Right atrium auricular region (tissue), 2 donors: ENCODE measurements at places on chromosomes 5 and 9. TPM values are rescaled to one million over a fixed set of nuclear protein-coding genes. Genes with fewer than 3 reads are reported as not detected.

Gene KIF24
- total RNA-seq = 0.43 TPM

Gene ENTPD2
- total RNA-seq = 0.41 TPM

Gene INSL6
- total RNA-seq = not detected

Gene TSSK1B
- not detected for total RNA-seq

Gene SPATA6L
- 0.15 TPM for total RNA-seq

Gene ACOT12
- not detected for total RNA-seq

Gene LRRC14B
- 51.0 TPM for total RNA-seq

Gene SHOC1
- not detected for total RNA-seq

Gene WDR38
- not detected for total RNA-seq

Gene IQGAP2
- total RNA-seq = 12.3 TPM

Gene PCDHAC2
- total RNA-seq = 4.1 TPM

Gene RALGPS1
- 17.7 TPM for total RNA-seq

Gene HOMER1
- total RNA-seq = 30.1 TPM

Gene NR4A3
- total RNA-seq = 19.9 TPM

Gene KIAA1958
- 4.1 TPM for total RNA-seq

Gene FOXD1
- total RNA-seq = not detected
